NCI-H1092 treated with DMSO at 0.1 percent for 48 hours (cell line): ENCODE measurements at places on chromosomes 13 and 19.

- DNase-seq, result no peak
These were observed 328.0 kb downstream of the UQCRFS1 start for GRCh38 chr19:28884786-28885476.

GRCh38 chr13:80359778-80360452 is 19.0 kb upstream of the SPRY2 start:
- DNase-seq, result peak; percentile 76

- DNase-seq, result no peak
These were observed 4.6 kb downstream of the PPP5C start for GRCh38 chr19:46351241-46352041.

GRCh38 chr13:98960606-98961502 is 17.0 kb downstream of the DOCK9 start:
- no peak for DNase-seq

DNA sequence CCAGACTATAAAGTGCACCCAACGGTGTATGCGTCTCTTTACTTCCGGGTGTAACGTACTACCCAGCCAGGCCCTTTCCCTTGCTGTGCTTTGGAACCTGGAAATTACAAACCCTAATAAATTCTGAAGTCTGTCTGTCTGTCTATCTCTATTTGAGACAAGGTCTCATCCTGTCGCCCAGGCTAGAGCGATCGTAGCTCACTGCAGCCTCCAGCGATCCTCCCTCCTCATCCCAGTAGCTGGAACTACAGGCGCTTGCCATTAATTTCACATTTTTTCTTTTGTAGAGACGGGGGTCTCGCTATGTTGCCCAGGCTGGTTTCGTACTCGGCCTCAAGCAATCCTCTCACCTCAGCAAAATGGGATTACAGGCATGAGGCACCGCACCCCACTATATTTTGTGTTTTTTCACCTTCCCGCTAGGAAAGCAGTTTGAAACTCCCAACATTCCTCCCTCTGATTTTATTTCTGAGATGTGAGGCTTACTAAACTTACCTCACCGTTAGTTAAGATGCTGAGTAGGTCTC is 469 bp upstream of the RNF6 start:
- no peak for DNase-seq
